ENCODE measurements at places on chromosomes 5 and 9.

- no peak for DNase-seq
Measured at GRCh38 chr5:147686421-147686820, 96.1 kb downstream of the JAKMIP2 start.

GRCh38 chr5:98771382-98772109 is 1.9 kb upstream of the RGMB start:
- peak; percentile 96 for DNase-seq

DNA sequence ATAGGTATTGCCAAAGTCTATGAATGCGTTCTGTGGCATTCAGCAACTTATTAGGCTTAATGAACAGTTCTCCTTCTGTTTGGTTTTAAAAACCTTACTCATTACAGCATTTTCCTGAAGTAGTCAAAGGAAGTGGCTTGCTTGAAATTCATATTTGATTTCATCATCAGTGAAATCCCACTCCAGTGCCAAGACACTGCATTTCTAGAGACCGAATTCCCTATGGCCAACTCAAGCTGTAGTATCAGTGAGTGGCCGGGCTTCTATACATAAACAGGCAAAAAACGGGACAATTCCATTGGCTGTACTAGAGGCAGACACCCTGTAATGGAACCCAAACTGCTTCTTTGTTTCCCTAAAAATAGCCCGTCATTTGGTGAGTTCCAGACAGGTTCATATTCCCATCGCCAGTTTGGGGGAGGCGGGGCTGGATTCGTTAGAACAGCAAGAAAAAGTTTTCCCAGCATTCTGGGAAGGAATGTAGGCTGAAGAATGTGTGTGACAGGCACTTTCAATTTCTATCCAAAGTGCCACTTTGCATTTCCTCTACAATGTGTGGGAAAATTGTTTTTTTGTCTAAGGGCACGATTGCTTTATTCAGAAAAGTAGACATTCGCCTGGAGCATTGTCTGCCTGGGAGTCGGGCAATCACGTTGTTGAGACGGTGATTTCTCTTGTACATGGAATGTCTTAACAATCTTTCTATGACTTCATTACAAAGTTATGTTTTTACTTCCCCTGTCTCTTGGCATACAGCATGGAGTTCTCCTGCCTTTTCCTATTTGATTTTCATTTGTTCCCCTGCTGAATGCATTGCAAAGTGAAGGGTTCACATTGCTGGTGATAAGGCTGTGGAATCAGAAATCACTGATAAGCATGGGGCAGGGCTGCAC is 141.8 kb upstream of the MAST4 start:
- DNase-seq = peak; percentile 94

- DNase-seq = peak; percentile 86
Measured at GRCh38 chr9:88593537-88594185, 58.7 kb downstream of the NXNL2 start.

- no peak for DNase-seq
Measured at GRCh38 chr5:39205550-39205949, 13.8 kb downstream of the FYB1 start.

- DNase-seq = peak; percentile 61
Measured at GRCh38 chr5:56457887-56458812, 225.0 kb upstream of the ANKRD55 start.

DNA sequence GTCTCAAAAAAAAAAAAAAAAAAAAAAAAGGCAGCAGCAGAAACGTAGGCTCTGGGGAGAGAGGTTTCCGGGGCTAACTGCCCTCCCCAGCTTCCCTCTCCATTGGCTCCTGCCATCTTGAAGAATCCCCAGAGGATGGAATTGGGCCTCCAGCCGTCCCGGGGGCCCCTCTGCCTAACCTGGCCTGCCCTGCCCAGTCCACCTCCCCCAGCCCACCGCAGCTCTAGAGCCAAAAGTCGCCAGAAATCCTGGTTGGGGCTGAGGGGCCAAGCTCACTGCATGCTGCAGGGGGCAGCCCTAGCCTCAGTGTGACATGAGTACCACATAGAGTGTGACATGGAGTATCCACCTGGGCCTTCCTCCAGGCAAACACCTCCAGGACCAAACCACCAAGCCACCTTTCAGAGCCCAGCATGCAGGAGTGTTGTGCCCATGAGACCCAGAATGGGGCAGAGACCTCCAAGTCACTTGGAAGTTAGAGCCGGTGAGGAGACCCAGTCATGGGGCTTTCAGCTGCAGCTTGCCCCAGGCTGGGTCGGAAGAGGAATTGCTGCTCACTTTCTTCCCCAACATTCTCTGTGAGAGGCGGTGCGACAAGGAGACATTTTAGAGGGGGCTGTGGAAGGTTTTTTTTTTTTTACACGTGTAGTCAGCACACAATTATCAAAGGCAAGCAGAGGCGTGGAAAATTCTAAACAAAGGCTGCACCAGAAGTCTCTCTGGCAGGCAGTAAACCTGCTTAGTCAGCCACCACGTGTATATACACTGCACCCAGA is 17.6 kb downstream of the CD74 start:
- DNase-seq = no peak

- DNase-seq = no peak
Measured at GRCh38 chr5:74281166-74281565, 359.4 kb downstream of the ENC1 start.

DNA sequence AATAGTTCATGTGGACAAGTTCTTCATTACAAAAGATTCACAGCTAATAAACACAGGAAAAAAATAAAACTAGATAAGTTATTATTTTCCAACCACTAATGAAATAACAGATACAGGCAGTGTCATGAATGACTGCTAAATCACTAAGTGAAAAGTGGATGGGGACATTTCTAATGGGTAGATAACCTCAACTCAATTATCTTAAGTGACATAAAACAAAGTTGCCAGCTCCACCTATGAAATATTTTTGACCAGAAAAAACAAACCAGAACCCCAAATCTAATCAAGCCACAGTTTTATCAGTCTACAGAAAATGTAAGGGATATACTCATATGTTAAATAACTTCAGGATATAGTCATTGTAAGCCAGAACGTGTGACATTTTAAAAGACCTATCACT is 74.4 kb downstream of the AGTPBP1 start:
- DNase-seq = no peak

DNA sequence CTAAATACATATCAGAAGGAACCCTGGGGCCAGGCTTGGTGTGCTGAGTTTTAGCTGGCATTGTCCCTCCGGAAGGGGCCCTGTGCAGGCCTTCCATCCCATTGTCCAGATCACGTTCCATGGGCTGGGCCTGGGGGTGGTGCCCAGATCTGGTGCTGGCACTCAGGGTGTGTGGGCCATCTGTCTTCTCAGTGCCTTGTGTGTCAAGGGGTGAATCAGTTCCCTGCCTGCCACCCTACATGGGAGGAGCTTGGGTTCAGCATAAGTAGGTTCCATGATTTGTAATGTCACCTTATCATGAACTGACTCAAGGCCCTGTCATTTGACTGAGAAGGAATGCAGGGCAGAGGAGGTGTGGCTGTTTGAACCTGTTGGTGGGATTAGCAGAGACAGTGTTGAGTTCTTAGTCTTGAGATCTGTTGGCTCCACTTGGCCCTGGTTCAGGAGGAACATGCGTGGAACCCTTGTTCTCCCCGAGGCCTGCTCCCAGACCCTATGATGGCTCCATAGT is 176.8 kb downstream of the MACROH2A1 start:
- no peak for DNase-seq

DNA sequence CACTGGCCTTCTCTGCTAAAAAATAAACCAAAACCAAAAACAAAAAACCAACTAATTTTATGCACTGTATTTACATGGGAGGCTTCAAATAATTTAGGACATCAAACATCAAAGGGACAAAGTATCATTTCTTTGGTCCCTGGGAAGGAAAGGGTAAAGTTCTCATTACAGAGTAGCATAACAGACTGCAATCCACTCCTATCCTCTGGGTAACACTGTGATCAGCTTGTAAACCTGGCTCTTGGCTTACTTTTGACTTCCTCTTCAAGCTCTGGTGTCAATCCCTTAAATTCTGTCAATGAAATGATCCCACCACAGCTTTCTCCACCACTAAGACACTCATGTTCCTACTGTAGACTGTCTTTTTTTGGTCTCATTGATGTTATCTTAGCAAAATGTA is 69.8 kb upstream of the VCAN start:
- no peak for DNase-seq

DNA sequence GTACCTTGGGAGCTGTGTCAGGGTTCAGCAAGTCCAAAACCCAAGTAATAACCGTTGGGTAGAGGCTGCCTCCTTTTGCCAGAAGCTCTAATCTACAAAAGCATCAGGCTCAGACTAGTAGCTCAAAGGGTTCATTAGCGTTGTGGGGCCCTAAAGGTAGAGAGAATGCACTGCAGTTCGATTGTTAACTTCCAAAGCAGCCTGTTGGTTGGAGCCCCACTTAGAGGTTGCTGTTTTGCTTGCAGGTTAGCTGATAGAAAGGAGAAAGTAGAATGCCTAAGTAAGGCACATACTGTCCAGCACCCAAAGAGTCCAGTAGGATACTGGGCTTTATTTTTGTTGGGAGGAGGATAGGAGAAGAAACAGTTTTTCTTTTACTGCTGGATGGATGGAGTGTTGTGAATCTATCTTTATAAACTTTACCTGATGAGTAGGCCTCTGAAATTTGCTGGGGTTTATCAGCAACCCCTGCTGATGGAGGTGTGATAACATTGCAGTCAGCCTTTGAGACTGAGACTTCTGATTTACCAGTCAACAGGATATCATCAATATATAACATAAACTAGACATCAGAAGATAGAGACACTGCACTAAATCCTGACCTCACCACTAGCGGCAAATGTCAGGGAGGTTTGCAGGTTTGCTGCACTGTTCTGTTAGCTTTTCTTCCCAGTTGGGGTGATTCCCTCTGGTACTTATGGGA is 34.8 kb downstream of the ZNF131 start:
- no peak for DNase-seq

DNA sequence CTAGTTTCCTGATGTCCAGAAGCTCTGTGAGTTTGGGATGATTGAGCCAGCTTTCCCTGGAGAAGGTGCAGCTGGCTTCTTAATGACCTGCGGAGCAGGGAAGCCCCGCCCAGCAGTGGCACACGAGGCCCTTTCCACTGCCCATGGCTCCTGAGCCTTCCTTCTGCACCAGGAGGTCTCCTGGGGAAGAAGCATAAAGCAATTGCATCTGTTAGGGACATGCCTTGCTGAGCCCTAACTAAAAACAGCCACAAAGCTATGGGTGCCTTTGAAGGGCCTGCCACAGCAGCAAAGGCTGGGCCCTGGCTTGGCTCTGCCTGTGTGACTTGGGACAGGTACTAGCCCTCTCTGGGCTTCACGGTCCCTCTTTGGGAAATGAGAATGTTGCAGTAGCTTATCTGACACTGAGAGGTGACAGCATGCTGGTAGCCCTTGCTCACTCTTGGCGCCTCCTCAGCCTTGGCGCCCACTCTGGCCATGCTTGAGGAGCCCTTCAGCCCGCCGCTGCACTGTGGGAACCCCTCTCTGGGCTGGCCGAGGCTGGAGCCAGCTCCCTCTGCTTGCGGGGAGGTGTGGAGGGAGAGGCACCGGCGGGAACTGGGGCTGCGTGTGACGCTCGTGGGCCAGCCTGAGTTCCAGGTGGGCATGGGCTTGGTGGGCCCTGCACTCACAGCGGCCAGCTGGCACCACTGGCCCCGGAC is 218.4 kb downstream of the FSTL4 start:
- DNase-seq = no peak

- DNase-seq = peak; percentile 40
Measured at GRCh38 chr9:100440071-100440470, 13.1 kb downstream of the MSANTD3 start.

DNA sequence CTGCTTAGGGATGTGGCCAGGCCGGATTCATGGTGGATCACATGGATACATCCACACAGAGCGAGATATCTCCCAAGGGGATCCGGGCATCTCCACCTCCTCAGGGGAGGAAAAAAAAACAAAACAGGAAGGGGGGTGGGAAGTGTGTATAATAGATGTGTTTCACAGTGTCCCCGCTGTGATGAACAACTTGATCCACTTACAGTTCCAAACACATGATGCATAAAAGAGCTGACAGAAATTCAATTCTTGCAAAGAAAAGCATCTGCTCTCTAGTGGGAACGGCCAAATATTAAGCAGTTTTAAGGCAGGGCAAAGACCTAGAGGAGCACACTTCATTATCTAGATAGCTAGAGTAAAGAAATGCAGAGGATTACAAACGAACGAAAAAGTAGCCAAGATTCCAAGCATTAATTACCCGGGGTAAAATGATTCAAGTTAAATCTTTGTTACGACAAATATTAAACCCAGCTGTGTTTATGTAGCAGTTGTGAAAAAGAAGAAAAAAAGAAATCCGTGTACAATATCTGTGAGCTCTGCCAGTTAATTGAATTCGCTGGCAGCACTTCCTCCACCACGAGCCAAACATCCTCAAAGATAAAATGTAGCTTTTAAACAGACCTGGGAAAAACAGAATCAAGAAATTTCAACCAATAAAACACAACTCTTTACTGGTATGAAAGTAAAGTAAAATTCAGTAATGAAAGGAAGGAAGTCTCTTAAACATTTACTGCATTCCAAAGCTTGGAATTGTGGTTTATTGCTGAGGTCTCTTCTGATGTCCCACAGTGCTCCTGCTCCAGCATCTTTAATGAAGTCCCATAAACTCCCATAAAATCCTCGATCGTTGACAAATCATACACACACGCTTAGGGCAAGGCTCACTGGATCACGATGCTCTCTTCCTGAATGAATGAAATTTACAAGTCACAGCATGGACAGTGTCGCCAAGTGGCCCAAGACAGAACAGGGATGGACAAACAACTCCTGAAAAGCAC is 213.0 kb downstream of the CRB2 start:
- peak; percentile 87 for DNase-seq

GRCh38 chr9:109247228-109247627 is 73.6 kb downstream of the EPB41L4B start:
- no peak for DNase-seq

- DNase-seq = no peak
Measured at GRCh38 chr9:82882138-82882537, 180.8 kb downstream of the RASEF start.

- DNase-seq = no peak
Measured at GRCh38 chr5:154647761-154648145, 107.4 kb upstream of the LARP1 start.

GRCh38 chr9:10366171-10366779 is 246.5 kb downstream of the PTPRD start:
- DNase-seq = peak; percentile 22

DNA sequence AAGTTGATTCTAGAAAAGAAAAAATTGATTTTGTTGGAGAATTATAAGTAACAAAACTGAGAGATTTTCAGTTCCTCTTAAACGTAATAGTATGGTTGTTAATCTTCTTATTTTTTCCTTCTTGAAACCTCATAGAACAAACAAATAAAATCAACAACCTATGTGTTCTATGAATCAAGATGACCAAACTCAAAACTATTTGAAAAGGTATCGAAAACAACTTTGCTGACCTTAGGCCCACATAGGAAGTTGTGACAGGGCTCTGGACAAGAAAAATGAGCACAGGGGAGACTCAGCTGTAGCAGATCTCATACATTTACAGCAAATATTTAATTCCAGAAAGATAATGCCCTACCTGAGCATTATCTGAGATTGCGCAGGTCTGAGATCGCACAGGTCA is 169.4 kb upstream of the CCNH start:
- DNase-seq = no peak

- DNase-seq = peak; percentile 76
Measured at GRCh38 chr9:115237385-115237998, 119.5 kb upstream of the TNC start.

DNA sequence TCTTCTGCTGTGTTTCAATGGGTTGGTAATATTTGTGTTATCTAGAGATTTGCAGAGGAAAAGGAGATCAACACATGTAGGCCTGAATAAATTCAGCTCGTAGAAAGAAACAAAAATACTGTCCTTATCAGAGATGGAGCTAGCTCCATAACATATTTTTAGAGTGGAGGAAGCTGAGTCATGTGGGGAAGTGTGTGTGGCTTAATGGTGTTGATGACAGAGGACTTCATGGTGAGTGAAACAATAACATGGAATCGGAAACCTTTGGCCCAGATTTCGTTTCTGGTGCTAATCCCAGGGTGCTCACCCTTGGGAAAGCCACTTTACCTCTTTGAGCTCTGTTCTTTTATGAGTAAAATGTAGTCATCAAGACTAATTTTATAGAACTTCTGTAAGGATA is 825.0 kb downstream of the TLR4 start:
- peak; percentile 32 for DNase-seq

Data from fibroblast of the aortic adventitia (primary cell).